ENCODE measurements at places on chromosomes 16 and 17. TPM values are rescaled to one million over a fixed set of nuclear protein-coding genes. Genes with fewer than 3 reads are reported as not detected.

Gene TEX19
- total RNA-seq: not detected

Gene CDH11
- 70.6 TPM for total RNA-seq

Gene C16orf92
- total RNA-seq: not detected

Gene PLSCR3
- total RNA-seq: 35.2 TPM

Gene NT5M
- 1.5 TPM for total RNA-seq

Gene TOM1L1
- total RNA-seq: 62.0 TPM

Gene GAST
- not detected for total RNA-seq

Gene DOC2B
- 1.7 TPM for total RNA-seq

Gene BIRC5
- 4.8 TPM for total RNA-seq

Gene KCNJ12
- 1.4 TPM for total RNA-seq

Gene AANAT
- total RNA-seq: not detected

Gene KRTAP9-8
- total RNA-seq: not detected

Gene CRYBA1
- not detected for total RNA-seq

Gene HOXB6
- 0.21 TPM for total RNA-seq

Gene MAPT
- total RNA-seq: under 0.01 TPM

Gene LSM12
- 33.7 TPM for total RNA-seq

Gene KRTAP2-3
- not detected for total RNA-seq

Gene WFIKKN1
- total RNA-seq: 0.21 TPM

Gene SHISA9
- total RNA-seq: under 0.01 TPM

Gene COG8
- total RNA-seq: 33.2 TPM

Gene ABR
- total RNA-seq: 71.6 TPM

Gene TMIGD1
- total RNA-seq: not detected

Gene CTF1
- total RNA-seq: 0.64 TPM

Gene SLC9A5
- 0.72 TPM for total RNA-seq

Gene CDRT15
- not detected for total RNA-seq

Gene ARL6IP1
- 230 TPM for total RNA-seq

Gene SOX15
- 59.9 TPM for total RNA-seq

Gene CNGB1
- 1.3 TPM for total RNA-seq

Gene ALOX15B
- total RNA-seq: 53.3 TPM

Gene TBC1D3
- not detected for total RNA-seq

Gene ODAD4
- total RNA-seq: 0.72 TPM

Gene ZNRF1
- 21.0 TPM for total RNA-seq

Gene NHLRC4
- total RNA-seq: not detected

Gene HOXB13
- total RNA-seq: 0.24 TPM

Gene PRSS8
- total RNA-seq: 33.0 TPM
